ENCODE measurements at places on chromosomes 2 and 18.

DNA sequence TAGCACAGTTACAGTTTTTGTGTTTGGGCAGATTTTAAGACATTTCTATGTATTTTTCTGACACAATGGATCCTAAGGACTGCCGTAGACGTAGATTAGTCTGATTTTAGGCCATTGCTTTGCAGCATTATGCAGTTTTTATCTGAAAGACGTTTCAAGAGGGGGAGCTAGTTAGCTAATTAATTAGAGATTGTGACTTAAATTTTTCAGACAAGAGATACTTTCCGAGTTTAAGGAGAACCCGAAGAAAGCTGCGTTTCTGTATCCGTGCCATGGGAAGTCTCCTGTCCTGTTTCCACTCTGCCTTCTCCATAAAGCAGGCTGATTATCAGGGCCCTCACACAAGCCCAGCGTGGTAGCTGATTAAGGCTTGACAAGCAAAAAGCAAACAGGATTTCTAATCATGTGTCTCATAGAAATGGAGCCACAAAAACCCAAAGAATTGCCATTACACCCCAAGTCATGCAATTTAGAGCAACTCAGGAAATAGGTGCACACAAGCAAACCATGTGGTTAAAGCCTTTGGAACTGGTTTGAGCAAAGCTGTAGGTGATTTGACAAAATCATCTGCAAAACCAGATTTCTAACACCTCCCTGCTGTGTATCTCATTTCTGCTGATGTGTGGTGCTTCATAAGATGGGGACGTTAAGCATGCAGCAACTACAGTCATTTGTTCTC lies 808.1 kb downstream of the RNF144A start:
- DNase-seq: peak; percentile 14

DNA sequence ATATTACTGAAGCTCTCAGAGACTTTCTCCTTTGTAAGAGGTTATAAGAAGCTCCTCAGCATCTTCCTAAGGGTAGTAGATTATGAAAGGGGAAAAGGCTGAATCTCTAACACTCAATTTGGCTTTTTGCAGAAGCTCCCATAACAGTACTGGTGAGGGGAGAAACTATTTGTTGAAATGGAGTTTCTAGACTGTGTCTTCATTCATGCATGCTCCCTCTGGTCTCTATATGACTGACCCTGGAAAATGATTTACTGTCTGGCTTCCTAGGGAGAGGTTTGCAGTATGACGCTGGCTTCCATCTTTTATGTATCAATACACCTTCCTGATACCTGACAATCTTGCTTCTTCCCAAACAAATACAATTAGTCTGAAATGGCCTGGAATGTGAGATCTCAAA lies 63.9 kb downstream of the LDAH start:
- no peak for DNase-seq

- DNase-seq: no peak
These were observed 20.5 kb downstream of the GRB14 start for GRCh38 chr2:164600763-164601162.

DNA sequence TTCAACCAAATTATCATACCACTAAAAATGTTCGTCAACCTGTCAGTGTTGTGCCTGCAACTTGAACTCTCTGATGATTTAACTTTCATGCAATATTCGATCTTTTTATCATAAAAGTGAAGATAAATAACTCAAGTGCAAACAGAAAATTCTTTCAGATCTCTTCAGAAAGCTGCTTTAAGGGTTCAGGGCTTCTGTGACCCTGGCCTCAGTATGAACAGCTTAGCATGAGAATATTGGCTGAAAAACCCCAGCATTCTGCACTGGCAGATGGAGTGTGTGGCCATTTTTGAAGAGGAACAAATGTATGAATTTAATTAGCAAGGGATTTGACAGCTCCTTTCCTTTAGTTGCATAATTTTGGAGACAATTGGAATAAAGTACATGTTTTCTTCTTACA lies 851.4 kb upstream of the SOX11 start:
- no peak for DNase-seq

GRCh38 chr18:31738460-31739407 lies 21.9 kb downstream of the SLC25A52 start:
- DNase-seq: no peak

GRCh38 chr2:129201696-129202095 lies 777.8 kb upstream of the RAB6C start:
- DNase-seq: no peak

DNA sequence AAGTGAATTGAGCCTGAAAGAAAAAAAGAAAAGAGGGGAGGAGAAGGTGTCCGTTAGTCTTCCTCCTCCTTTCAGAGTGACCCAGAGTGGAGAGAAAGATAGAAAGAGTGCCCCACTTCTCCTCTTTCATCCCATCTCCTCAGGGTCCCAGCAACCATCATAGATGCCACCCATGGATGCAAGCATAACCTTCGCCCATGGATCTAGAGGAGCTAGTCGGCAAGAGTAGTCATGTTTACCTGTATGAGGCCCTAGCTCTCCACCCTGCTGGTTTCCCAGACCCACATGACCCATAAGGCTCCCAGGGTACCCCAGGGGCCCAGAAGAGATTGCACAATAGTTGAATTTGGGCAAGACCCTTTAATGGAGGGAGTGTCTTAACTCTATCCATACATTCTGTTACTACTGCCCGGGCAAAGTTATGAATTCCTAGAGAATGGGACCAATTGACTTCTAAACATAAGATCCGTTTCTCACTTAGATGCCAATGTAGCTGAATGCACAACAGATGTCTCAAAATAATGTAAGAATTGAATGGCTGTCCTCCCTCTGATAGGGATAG lies 56.1 kb upstream of the CDCA7 start:
- no peak for DNase-seq

- no peak for DNase-seq
These were observed 7.0 kb upstream of the BMP10 start for GRCh38 chr2:68878071-68878711.

- DNase-seq: peak; percentile 74
These were observed 2.1 kb upstream of the PCBP1 start for GRCh38 chr2:70084973-70085710.

- no peak for DNase-seq
These were observed 128.6 kb downstream of the KCTD1 start for GRCh38 chr18:26419746-26420145.

- no peak for DNase-seq
These were observed 120.0 kb upstream of the RBMS1 start for GRCh38 chr2:160613466-160614153.

- no peak for DNase-seq
These were observed 93.9 kb downstream of the SH3RF3 start for GRCh38 chr2:109222825-109223471.

DNA sequence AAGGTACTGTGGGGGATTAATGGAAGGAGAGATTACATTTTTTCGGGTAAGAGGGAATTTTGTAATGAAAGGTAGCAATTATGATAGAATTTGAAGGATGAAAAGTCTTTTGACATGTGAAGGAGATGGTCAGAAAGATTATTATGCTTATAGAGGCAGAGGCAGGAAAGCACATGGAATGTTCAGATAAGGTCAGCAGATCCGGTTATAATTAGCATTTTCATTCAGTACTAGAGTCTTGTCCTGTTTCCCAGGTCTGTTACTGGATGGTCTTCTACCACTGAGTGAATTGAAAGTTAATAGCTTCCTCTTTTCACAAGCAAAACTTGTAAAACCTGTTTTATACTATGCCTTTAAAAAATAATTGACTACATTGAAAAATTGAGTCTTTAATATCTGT lies 116.9 kb downstream of the PHLPP1 start:
- no peak for DNase-seq

- no peak for DNase-seq
These were observed 17.8 kb upstream of the KCNK3 start for GRCh38 chr2:26674771-26675170.

GRCh38 chr2:127365211-127365643 lies 22.5 kb downstream of the MAP3K2 start:
- DNase-seq: no peak

DNA sequence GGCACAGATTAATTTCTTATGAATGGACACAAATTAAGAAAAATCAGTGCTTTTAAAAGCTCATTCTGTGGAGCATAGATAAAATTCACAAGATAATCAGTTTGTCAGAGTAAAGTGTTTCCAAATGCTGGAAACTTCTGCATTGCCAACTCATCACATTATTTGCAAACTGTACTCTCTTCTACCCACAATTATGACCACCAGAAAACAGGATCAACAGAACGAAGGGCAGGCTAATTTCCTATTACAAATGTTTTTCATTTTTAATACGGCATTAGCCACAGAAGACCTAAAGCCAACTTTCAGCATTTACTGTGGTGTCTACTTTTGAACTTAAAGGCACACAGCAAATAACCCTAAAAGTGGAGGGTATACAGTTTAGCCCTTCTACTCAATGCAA lies 6.0 kb downstream of the IRS1 start:
- no peak for DNase-seq

GRCh38 chr2:60934165-60934722 lies 52.9 kb downstream of the REL start:
- no peak for DNase-seq

- no peak for DNase-seq
These were observed 31.9 kb downstream of the HS1BP3 start for GRCh38 chr2:20618886-20619521.

DNA sequence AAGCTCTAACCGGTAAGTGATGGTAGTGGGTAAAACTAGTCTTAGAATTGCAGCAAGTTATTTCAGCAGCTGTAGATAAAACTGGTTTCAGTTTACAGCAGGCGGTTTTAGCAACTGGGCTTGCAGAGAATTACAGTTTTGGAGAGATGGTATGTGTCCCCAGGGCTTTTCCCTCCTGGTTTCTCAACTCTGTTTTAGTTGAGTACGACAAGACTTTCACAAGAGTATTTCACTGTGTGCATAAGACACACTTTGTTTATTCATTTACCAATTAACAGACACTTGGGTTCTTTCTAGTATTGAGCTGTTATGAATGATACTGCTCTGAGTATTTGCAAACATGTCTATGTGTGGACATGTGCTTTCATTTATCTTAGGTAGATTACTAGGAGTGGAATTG lies 65.6 kb upstream of the RFX8 start:
- DNase-seq: no peak

DNA sequence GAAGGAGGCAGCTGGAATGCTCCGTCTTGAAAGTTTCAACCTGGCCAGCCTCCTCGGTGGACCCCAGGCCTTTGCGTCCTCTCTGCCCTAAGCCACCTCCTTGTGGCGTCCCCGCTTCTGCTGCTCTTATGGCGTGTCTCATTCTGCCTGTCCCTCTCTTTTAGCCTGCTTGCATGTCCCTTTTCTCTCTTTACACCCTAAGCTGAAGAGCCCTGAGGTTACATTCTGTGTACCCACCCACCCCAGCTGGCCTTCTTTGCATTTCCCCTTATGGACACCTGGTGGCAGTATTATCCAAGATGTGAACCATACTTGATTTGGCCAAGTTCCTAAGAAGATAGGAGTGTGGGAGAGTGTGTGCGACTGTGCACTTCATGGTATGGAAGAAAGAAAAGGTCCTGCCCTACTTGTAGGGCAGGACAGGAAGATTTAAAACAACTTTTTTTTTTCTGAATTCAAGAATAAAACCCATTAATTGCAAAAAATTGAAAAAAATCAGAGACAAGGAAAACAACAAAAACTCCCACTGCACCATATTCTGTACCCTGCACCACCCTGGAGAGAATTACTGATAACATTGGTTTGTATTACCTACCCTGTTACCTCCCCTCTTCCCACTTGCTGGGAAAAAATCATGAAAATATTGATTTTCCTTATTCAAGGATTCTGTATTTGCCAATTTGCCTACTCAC lies 77.4 kb downstream of the DYSF start:
- peak; percentile 32 for DNase-seq

- no peak for DNase-seq
These were observed 55.0 kb downstream of the RNF144A start for GRCh38 chr2:6972067-6972710.

- DNase-seq: peak; percentile 70
These were observed 31.7 kb downstream of the PCARE start for GRCh38 chr2:29042561-29043075.

- DNase-seq: no peak
These were observed 309.3 kb upstream of the PIK3C3 start for GRCh38 chr18:41645589-41646360.

DNA sequence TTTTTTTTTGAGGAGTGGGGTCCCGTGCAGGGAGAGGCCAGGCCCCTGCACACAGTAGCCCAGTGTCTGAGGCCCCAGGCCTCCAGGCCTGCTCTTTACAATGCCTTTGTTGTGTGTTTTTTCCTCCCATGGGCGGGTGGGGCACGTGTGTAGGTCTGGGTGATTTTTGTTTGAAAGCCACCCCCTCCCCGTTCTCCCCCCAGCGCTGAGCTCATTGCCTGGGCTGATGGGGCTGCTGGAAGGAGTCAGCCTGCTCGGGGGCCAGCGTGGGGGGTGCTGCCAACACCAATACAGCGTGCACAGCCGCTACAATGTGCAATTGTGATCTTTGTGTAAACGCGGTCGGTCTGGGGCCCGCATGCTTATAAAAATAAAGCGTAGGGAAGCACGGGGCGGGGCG lies 142.7 kb downstream of the DYSF start:
- DNase-seq: no peak

DNA sequence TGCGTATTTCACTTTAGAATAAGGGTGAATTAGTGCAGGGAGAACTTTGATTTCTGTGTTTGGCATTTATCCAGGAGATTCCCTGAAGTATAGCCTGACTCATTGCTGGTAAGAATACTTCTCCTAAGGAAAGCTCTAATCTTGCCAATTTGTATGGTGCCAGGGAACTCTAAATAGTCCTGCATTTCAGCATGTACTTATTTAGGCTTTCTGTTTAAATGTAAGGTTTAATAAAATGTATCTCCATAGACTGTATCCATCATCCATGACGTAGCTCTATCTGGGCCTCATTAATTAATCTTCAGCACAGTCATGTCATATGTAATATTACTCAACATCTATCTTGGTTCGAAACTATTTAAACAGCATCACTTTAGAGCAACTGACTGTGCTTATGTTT lies 127.7 kb downstream of the DOK6 start:
- DNase-seq: no peak

- DNase-seq: no peak
These were observed 85.3 kb downstream of the DNER start for GRCh38 chr2:229629039-229629438.

GRCh38 chr2:218815649-218816048 lies 16.0 kb downstream of the PRKAG3 start:
- DNase-seq: no peak

DNA sequence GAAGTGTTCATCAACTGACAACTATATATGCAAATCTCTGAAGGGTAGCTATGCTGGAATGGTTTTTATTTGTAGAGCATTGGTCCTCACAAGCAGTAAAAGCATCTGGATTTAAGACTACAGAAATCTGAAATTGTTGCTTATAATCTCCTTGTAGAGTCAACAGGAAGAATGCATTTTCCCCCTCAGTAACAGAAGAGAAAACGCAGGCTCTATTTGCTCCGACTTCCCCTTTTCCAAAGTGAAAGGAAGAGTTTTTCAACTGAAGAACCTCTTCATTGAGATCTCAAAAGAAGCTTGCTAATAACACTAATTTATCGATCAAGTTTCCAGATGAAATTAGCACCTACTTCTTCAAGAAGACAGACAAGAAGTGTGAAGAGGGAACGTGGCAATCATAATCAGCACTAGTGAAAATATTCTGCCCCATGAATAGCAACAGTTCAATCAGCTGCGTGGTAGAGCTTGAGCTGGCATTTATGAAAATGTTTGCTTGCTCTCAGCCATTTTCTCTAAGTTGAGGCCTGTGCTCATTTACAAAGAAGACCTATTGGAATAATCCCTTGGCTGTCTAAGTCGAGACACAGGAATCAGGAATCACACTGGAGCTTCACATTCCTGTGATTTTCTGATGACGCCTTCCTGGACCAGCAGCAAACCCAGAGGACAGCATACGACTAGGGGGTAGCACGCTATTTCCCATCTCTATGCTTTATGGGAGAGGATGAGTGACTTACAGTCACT lies 43.7 kb downstream of the TGIF1 start:
- no peak for DNase-seq

GRCh38 chr2:238741277-238741676 lies 106.6 kb upstream of the TWIST2 start:
- no peak for DNase-seq

All from testis (tissue), 5 donors.